ENCODE measurements at places on chromosomes 5 and 9.

DNA sequence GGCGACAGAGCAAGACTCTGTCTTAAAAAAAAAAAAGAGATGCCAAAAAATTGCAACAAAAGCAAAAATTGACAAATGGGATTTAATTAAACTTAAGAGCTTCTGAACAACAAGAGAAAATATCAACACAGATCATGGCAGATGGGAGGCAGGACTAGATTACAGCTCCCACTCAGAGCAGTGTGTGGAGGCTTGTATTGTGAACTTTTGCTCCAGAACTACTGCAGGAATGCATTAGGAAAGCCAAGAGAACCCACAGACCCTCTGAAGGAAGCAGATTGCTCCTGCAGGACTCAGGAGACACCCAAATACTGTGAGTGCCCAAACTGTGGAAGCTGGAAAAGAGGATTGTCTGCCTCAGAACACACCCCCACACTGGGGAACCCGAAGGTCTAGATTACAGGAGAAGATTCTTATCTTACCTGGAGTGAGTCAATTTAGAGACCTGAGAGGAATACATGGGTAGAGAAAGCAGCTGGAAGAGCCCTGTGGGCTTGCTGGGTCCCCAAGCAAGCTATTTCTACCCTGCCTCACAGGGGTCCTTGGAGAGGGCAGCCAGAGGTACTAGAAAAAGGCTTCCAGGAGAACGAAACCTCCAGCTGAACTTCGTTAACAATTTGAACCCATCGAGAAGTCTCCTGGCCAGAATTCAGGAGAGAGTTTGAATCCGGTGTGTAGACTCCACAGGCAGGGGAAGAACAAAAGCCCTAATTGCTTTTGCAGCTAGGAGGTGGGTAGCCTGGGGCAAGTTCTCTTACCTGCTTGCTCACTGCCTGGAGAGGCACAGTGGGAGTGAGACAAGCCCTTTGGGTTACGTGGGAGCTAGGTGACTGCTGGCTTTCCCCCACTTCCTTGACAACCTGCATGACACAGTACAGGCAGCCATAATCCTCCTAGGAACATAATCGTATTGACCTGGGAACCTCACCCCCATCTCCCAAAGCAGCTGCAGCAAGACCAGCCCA lies 593.4 kb upstream of the RGMB start:
- no peak for DNase-seq

GRCh38 chr5:58622936-58623871 lies 40.3 kb downstream of the RAB3C start:
- DNase-seq = no peak

GRCh38 chr5:111345731-111346130 lies 121.5 kb downstream of the CAMK4 start:
- DNase-seq = no peak

DNA sequence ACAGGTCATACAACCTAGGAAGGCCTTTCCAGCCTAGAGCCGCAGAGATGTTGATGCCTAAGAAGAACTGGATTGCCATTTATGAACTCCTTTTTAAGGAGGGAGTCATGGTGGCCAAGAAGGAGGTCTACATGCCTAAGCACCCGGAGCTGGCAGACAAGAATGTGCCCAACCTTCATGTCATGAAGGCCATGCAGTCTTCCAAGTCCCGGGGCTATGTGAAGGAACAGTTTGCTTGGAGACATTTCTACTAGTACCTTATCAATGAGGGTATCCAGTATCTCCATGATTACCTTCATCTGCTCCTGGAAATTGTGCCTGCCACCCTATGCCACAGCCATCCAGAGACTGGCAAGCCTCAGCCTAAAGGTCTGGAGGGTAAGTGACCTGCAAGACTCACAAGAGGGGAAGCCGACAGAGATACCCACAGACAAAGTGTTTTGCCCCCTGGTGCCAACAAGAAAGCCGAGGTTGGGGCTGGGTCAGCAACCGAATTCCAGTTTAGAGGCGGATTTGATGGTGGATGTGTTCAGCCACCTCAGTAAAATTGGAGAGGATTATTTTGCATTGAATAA lies 11.2 kb upstream of the CDKN2AIPNL start:
- DNase-seq = no peak

- DNase-seq = no peak
These were observed 853.3 kb downstream of the MAT2B start for GRCh38 chr5:164358531-164359259.

- DNase-seq = no peak
These were observed 1417.0 kb upstream of the ACO1 start for GRCh38 chr9:30967476-30967875.

DNA sequence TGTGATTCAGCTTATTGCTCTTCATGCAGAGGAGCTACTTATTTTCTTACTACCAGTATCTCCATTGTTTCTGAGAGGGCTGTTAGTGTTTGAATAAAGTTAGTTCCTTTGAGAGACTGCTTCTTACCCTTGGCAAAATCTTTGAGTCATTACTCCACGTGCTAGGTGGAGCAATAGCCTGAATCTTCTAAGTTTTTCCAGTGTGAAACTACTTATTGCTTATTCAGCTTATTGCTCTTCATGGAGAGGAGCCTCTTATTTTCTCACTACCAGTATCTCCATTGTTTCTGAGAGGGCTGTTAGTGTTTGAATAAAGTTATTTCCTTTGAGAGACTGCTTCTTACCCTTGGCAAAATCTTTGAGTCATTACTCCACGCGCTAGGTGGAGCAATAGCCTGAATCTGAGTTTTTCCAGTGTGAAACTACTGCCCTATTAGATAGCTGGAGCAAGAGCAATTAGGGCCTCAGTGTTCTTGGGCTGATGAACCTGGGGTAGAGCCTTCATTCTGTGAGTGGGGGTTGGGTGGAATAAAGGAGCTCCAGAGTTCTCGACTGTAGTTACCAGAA lies 41.9 kb downstream of the GPBP1 start:
- DNase-seq = no peak

- no peak for DNase-seq
These were observed 466.8 kb downstream of the DIRAS2 start for GRCh38 chr9:90175865-90176264.

DNA sequence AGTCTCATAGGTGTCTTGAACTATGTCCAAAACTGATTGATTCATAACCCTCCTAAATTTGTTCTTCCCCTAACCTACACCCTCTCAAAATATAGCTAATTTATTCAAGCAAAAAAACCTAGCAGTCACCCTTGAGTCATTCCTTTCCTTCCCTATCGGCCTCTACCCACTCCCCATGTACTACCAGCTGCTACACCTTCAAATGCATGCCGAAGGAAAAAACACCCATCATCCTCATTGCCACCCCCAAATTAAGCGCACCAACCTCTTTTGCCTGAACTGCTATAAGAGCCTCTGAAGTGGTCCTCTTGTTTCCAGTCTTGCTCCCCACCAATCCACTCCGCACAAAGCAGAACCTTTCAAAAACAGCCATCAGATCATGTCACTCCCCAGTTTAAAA lies 12.6 kb downstream of the LIFR start:
- no peak for DNase-seq

DNA sequence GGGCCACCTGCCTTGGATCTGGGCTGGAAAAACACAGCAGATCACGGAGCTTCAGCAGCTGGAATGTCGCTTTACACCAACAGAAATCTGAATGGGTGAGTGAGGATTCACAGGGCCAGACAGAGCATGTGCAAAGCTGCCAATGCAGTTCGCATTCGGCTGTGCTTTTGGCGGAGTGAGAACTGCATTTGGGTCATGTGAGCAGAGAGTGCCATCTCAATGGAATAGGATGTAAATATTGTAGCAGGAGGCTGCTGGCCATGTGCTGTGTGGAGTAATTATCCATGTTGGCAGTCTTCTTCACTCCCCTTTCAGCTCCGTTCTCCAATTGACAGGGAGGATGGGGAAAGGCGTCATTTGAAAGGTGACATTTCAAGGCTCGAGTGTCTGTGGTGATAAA lies at the start of gene ANKRD55:
ANKRD55 (minus strand) TSS at position 101 of the 400 bp plus-strand sequence. CDS start 417 bp downstream, outside the sequence.
- DNase-seq = no peak

- DNase-seq = no peak
These were observed 4.6 kb downstream of the MRPL41 start for GRCh38 chr9:137556069-137556838.

- no peak for DNase-seq
These were observed 208.8 kb downstream of the MELK start for GRCh38 chr9:36781533-36781932.

DNA sequence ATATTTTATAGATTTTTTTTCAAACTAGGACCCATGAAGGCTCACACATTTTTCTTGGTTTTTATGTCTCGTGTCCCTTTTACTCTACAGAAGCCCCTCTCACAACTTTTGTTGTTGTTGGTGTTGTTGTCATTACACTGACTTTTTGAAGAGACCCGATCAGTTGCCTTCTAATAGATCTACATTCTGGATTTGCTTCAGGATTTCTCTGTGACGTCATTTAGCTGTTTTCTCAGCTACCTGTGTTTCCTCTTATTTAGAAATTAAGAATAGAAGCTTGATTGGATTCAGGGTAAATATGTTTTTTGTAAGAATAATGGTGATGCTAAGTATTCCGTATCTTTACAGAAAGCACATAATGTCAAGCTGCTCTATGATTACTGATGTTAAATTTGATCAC lies 213.3 kb upstream of the ZNF462 start:
- DNase-seq = no peak

GRCh38 chr5:35842856-35843255 lies 13.8 kb upstream of the IL7R start:
- no peak for DNase-seq

DNA sequence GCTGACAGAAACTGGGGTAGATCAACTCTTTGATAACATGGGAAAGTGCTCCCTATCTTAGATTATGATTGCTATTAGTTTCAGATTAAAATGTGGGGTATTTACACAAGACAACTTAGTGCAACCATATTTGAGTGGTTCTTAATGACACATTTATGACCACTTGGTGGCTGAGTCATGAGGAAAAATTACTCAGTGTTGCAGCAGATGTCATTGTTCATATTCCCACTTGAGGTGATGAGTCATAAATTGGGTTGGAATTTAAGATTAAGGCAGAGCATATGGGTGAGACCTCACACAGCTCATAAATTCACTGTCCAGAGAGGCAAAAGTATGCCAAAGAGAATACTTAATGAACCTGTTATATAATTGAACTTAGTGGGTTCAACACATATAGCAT lies 408.3 kb downstream of the DMRT2 start:
- DNase-seq = no peak

GRCh38 chr5:135271533-135272310 lies 127.3 kb downstream of the MACROH2A1 start:
- DNase-seq = no peak

- peak; percentile 40 for DNase-seq
These were observed 44.4 kb downstream of the SEC61B start for GRCh38 chr9:99266255-99267023.

- DNase-seq = no peak
These were observed 28.4 kb downstream of the JADE2 start for GRCh38 chr5:134553821-134554267.

DNA sequence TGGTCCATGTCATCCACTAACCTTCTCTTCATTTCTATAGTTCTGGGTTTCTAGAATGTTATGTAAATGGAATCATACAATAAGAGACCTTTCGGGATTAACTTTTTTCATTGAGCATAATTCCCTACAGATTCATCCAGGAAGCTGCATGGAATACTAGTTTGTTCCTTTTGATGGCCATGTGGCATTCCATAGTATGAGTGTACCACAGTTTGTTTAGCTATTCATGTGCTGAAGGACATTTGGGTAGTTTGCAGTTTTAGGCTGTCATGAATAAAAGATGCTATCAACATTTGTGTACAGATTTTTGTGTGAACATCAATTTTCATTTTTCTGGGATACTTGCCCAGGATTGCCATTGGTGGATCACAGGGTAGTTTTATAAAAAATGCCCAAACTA lies 6.8 kb upstream of the SPTLC1 start:
- DNase-seq = no peak

DNA sequence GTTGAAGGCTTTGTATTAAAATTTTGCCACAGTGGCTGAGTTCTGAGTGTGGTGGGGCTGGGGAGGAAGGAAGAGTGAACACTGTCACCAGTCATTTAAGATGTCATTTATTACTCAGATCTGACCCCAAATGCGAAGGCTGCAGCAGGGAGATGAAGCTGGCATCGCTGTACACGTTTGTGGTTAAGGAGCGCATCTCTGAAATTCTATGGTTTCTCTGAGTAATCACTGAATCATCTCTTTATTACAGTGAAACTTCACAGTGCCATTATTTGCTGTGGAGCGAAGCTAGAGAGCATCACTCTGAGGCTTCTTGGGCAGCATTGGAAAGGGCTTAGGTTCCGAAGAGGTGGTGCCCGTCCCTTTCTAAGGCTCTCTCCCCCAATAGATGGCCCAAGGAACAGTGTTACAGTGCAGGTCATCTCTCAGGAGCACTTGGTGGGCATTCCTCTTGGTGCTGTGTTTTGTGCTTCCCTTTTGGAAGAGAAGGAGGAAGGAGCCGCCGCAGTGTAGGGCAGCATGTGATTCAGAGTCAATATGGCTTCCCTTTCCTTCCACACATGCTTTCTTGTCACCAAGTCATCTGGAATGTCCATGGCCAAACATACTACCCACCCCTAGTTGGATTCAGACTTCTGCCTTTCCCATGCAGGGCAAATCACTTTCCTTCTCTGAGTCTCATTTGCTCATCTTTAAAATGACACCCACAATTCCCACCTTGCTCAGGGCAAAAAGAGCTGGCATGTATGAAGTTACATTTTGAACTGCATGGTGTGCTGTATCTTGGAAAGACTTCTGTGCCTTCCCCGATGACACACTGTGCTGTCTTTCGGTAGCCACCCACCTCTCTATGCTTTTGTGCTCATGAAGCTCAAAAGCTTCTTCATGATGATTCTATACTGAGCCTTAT lies 9.3 kb upstream of the TEX48 start:
- DNase-seq = no peak

DNA sequence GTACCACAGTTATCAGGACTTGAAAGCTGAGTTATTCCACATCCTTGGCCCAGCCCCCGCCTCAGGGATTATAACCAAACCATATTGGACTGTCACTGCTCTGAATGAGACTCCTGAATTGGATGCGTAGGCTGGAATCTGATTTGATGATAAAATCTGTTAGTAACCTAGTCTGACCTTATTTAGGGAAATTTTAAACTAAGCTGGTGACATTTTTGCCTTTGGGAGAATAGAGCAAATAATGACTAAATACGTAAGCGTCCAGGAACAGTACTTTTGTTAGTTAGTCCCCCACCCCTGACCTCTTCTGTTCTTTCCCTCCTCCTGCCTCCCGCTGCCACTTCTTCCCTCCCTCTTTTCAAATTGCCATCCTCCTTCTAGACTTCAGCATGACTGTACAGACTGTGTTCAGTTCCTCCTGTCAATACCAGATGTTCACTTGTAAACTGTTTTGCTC lies 92.6 kb downstream of the TLE4 start:
- no peak for DNase-seq

GRCh38 chr5:157108976-157109375 lies at the start of gene HAVCR2:
Gene HAVCR2, minus strand, starts transcription at chr5:157109044. Its CDS starts 61 bp downstream, at chr5:157108983.
- no peak for DNase-seq

GRCh38 chr5:180608572-180609310 lies 17.4 kb upstream of the SCGB3A1 start:
- no peak for DNase-seq

- no peak for DNase-seq
These were observed 188.4 kb downstream of the SNCAIP start for GRCh38 chr5:122500245-122501088.
